A549 treated with CORT108297 at 1 μM for 4 hours (cell line): ENCODE measurements at places on chromosomes 2 and 18. TPM values are rescaled to one million over a fixed set of nuclear protein-coding genes. Genes with fewer than 3 reads are reported as not detected.

PLEKHH2 gene
- 0.74 to 1.2 TPM (median 1.1 TPM) in 5 replicates for total RNA-seq

SPP2 gene
- total RNA-seq = not detected in 5 replicates

DQX1 gene
- 0.06 to 0.16 TPM (median 0.12 TPM) in 5 replicates for total RNA-seq

RPRM gene
- total RNA-seq = 0.05 to 0.09 TPM in 2 of 5 replicates, not detected in the others

SCYGR4 gene
- total RNA-seq = not detected in 5 replicates

ALK gene
- total RNA-seq = not detected in 5 replicates

TUBA4A gene
- 338 to 483 TPM (median 379 TPM) in 5 replicates for total RNA-seq

ZNF2 gene
- total RNA-seq = 2.4 to 4.6 TPM (median 3.3 TPM) in 5 replicates

DSG1 gene
- not detected in 5 replicates for total RNA-seq

DPP4 gene
- total RNA-seq = 0.36 to 0.73 TPM (median 0.54 TPM) in 5 replicates

ZNF804A gene
- not detected in 5 replicates for total RNA-seq

PDCD1 gene
- total RNA-seq = not detected in 5 replicates

CNGA3 gene
- 0.06 TPM in 1 of 5 replicates, not detected in the others for total RNA-seq

SMAD2 gene
- 54.8 to 72.5 TPM (median 66.0 TPM) in 5 replicates for total RNA-seq

NEU4 gene
- total RNA-seq = 0.07 to 0.41 TPM (median 0.24 TPM) in 5 replicates

NT5DC4 gene
- 0.06 TPM in 1 of 5 replicates, not detected in the others for total RNA-seq

RBFA gene
- total RNA-seq = 27.2 to 31.3 TPM (median 29.6 TPM) in 5 replicates

PTH2R gene
- not detected in 5 replicates for total RNA-seq

MYCN gene
- total RNA-seq = 0.03 TPM in 1 of 5 replicates, not detected in the others

TXNDC2 gene
- total RNA-seq = 0.07 to 0.32 TPM (median 0.10 TPM) in 5 replicates

UGT1A9 gene
- 4.1 to 6.9 TPM (median 4.8 TPM) in 5 replicates for total RNA-seq

SLC19A3 gene
- 2.4 to 3.5 TPM (median 2.6 TPM) in 5 replicates for total RNA-seq

RGPD3 gene
- total RNA-seq = 0.12 to 0.20 TPM (median 0.16 TPM) in 5 replicates

ITPRIPL1 gene
- total RNA-seq = not detected in 5 replicates

TACR1 gene
- total RNA-seq = 0.09 to 0.20 TPM (median 0.13 TPM) in 5 replicates

GALNT5 gene
- 2.6 to 3.2 TPM (median 2.8 TPM) in 5 replicates for total RNA-seq

RESP18 gene
- not detected in 5 replicates for total RNA-seq

PRSS56 gene
- total RNA-seq = 0.07 to 0.22 TPM (median 0.15 TPM) in 5 replicates

RIT2 gene
- not detected in 5 replicates for total RNA-seq

SLC4A3 gene
- 2.5 to 4.1 TPM (median 3.1 TPM) in 5 replicates for total RNA-seq

TTLL4 gene
- 22.8 to 29.3 TPM (median 26.1 TPM) in 5 replicates for total RNA-seq

RNU2-63P gene
- total RNA-seq = not detected in 5 replicates

BCL2L11 gene
- 7.2 to 10.1 TPM (median 9.4 TPM) in 5 replicates for total RNA-seq

CIDEA gene
- total RNA-seq = not detected in 5 replicates

MEP1B gene
- 0.06 to 0.14 TPM (median 0.07 TPM) in 3 of 5 replicates, not detected in the others for total RNA-seq

PAX8 gene
- total RNA-seq = 0.66 to 0.95 TPM (median 0.83 TPM) in 5 replicates
